ENCODE measurements at places on chromosomes 5 and 9. TPM values are rescaled to one million over a fixed set of nuclear protein-coding genes. Genes with fewer than 3 reads are reported as not detected.
A peak's percentile ranks its signal among the peaks of the same experiment; 100 is the strongest.

DNA sequence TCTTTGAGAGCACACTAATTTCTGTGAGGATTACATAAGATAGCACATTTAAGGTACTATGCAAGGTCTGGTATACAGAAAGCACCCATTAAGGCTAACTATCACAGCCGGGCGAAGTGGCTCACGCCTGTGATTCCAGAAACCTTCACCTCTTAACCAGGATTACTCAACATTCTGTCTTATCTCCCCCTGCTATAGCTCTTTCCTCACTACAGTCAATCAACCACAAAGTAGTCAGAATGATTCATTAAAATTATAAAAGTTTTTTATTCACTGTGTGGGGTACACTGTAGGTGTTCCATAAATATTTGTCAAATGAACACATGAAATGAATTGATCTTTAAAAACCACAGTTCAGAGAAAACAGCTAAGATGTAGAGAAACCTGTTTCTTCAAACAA, 48.7 kb downstream of the CHD1 start:
- peak; percentile 96 for ATAC-seq

PCDHGA10 gene
- 0.08 TPM for total RNA-seq

- peak; percentile 65 for ATAC-seq
Measured at GRCh38 chr5:113062869-113063508, 86.4 kb downstream of the DCP2 start.

ACSL6 gene
- total RNA-seq, result 1.4 TPM

- peak; percentile 82 for ATAC-seq
Measured at GRCh38 chr5:96703384-96703920, 41.3 kb downstream of the CAST start.

GRCh38 chr9:125204477-125204876, 4.1 kb downstream of the RABEPK start:
- no peak for ATAC-seq

DNA sequence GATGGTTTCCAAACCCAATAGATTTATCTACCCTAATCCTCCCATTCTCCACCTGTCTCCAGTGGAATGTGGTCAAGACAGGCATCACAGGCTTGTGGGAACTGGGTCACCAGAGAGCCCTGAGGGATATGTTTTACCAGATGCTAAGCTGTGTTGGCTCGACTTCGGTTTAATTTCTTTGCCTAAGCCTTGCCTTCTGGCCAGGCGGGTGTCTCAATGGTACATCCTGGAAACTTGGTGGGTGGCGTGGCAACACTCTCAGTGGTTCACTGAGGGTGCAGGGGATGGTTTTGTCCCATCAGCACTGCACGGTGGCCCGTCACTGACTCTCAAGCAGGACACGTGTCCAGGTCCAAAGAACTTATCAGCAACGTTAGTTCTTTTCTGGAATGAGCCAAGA, 192.2 kb downstream of the TENT4A start:
- no peak for ATAC-seq

GRCh38 chr9:89426384-89426961, 71.4 kb downstream of the SEMA4D start:
- ATAC-seq, result peak; percentile 50

DNA sequence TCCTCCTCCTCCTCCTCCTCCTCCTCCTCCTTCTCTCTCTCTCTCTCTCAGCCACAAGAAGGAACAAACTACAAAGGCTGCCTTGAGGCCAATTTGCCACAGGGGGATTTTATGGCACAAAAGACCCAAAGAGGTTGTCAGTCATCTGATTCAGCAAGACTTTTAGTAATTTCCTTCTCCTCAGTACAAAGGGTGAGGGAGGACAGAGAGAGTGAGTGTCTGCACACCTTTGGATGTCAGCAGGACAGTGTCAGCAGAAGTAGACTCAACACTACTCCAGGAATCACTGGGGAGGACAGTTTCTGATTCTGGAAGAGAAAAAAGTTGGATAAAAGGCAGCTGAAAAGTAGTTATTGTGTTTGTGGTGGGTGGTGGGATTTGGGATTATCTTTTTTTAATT, 13.6 kb downstream of the TIMD4 start:
- no peak for ATAC-seq

TCF7 gene
- total RNA-seq, result 42.2 TPM

GRCh38 chr5:17167171-17167891, 50.1 kb upstream of the BASP1 start:
- no peak for ATAC-seq

GRCh38 chr9:3397766-3398165, 128.0 kb downstream of the RFX3 start:
- ATAC-seq, result no peak

SHOC1 gene
- not detected for total RNA-seq

SPINK13 gene
- total RNA-seq, result not detected

GRCh38 chr5:148209151-148209770, 6.4 kb downstream of the SPINK6 start:
- no peak for ATAC-seq

GRCh38 chr5:154734370-154735248, 20.6 kb upstream of the LARP1 start:
- no peak for ATAC-seq

TBC1D13 gene
- total RNA-seq, result 18.7 TPM

- peak; percentile 84 for ATAC-seq
Measured at GRCh38 chr5:143436871-143437270, 33.4 kb upstream of the NR3C1 start.

FGF1 gene
- total RNA-seq, result not detected

DNA sequence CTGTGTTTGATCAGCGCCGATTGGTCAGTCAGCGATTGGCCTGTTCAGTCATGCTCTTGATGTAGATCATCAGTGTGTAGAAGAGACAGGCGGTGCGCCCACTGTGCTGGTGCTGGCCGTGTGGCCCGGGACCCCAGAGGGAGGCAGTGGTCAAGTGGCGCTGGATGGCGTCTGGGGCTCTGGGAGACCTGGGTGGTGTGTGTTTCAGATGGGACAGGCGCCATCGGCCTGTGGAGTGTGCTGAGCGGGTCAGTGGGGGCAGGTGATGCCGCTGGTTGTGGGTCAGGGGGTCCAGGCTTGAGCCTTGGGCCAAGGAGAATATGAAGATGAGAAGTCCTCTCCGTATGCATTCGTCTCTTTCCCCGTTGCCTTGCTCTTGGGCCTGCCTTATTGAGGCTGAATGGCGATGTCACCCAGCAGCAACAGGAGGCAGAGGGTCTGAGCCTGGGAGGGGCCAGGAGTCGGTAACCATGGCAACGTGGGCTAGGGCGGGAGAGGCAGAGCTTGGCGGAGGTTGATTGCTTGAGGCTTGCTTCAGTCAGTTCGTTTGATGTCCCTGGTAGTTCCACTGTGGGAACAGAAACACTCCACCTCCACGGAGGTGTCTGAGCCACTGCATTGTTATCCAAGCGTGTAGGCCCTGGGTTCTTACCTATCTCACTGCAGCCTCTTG, 117.8 kb upstream of the CACNA1B start:
- ATAC-seq, result no peak

DNA sequence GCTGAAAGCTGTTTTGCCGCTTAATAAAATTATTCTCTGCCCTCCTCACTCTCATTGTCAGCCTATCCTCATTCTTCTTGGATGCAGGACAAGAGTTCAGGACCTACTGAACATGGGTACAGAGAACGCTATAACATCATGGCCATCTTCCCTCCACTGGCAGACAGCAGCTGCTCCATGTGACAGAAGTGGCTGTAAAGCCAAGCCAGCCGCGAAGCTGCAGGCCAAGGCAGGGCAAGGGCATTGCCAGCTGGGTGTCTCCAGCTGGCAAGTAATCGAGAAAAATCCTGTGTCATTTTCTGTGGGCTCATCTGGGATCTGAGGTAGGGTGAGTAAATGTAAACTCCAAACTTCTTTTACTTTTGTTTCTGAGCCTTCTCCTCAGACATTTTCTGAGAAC, 84.8 kb downstream of the SLC25A46 start:
- no peak for ATAC-seq

BICD2 gene
- total RNA-seq, result 24.9 TPM

GRCh38 chr9:19117039-19117716, 10.1 kb downstream of the PLIN2 start:
- ATAC-seq, result peak; percentile 51

Data from activated T-helper 17 cell treated with anti-CD3 and anti-CD28 coated beads, Interleukin-2, amount 50 U/mL, for 72 hours (primary cell).